ENCODE measurements at places on chromosomes 2 and 18. TPM values are rescaled to one million over a fixed set of nuclear protein-coding genes. Genes with fewer than 3 reads are reported as not detected.

Gene TEX44
- polyA plus RNA-seq, result not detected

Gene SPP2
- not detected for polyA plus RNA-seq

Gene HDLBP
- polyA plus RNA-seq, result 71.1 TPM

Gene CPLX4
- polyA plus RNA-seq, result not detected

Gene OTOF
- polyA plus RNA-seq, result 0.09 TPM

Gene SCYGR5
- polyA plus RNA-seq, result not detected

Gene SALL3
- not detected for polyA plus RNA-seq

Gene SEPTIN10
- polyA plus RNA-seq, result not detected

Gene FAP
- not detected for polyA plus RNA-seq

Gene LRRC30
- polyA plus RNA-seq, result not detected

Gene MYOM1
- polyA plus RNA-seq, result 0.88 TPM

Gene CENPA
- polyA plus RNA-seq, result not detected

- DNase-seq, result no peak
Observed at GRCh38 chr18:59006461-59007067, 133.1 kb upstream of the SEC11C start.

DNA sequence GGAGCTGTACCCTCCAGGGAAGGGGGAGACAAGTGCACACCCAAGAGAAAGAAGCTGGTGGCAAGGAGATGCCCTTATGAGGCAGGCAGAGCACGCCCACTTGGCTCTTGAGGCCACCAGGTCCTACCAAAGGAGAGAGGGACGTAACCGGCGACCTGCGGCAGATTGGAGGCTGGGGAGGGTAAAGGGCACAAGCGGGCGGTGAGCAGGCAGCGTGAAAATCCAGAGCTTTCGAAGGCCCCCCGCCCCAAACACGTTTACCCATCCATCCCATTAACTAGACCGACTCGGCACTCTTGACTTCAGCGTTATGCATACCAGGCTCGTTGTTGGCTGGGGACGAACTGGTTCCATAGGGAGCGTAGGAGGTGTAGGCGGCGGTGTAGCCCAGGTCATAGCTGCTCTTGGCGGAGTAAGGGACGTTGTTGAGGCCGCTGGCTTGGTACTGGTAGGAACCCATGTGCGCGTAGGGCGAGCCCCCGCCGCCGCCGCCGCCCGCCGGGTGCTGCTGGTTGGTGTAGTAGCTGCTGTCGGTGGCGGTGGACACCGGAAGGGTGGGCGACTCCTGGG lies 794 bp downstream of the DLX2 start:
- no peak for DNase-seq

DNA sequence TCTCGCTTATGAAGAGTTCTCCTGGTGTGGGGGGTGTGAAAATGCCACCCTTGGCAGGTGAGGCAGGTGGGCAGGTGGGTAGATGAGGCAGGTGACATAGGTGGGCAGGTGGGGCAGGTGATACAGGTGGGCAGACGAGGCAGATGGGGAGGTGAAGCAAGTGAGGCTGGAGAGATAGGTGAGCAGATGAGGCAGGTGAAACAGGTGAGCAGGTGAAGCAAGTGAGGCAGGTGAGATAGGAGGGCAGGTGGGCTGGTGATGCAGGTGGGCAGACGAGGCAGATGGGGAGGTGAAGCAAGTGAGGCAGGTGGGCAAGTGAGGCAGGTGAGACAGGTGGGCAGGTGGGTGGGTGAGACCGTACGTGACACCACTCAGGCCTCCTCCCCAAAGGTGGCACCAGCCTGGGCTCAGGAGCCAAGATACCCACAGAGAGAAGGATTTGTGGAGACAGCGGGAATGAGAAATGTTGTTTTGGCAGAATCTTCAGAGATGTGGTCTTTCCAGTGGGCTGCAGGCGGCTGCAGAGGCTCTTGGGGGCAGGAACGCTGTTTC lies 232.3 kb upstream of the MYT1L start:
- DNase-seq, result no peak

- DNase-seq, result no peak
Observed at GRCh38 chr2:118130385-118130784, 42.1 kb downstream of the INSIG2 start.

GRCh38 chr2:163580757-163581156 lies 155.1 kb downstream of the FIGN start:
- no peak for DNase-seq

DNA sequence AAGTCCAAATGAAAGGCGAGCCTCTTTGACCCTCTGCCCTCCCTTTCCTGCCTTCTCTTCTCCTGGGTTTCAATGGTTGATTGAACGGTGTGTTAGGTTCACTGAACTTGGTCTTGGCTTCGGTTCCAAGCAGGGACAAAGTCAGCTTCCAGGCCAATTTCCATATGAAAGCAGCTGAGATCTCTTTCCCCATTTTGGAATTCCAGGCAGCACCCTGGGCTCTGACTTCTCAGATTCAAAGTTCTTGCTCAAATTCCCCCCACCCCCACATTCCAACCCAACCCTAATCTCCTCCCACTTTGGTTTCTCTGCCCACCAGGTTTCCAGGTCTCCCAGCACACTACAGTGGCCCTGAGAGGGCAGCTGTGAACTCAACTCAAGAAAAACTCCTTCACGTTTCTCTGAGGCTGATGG lies 231.0 kb downstream of the INSIG2 start:
- DNase-seq, result no peak

GRCh38 chr2:209298601-209299000 lies 125.2 kb upstream of the MAP2 start:
- no peak for DNase-seq

- no peak for DNase-seq
Observed at GRCh38 chr18:8381821-8382459, 227.3 kb upstream of the RAB12 start.

- DNase-seq, result no peak
Observed at GRCh38 chr2:47277187-47277586, 122.1 kb upstream of the STPG4 start.

DNA sequence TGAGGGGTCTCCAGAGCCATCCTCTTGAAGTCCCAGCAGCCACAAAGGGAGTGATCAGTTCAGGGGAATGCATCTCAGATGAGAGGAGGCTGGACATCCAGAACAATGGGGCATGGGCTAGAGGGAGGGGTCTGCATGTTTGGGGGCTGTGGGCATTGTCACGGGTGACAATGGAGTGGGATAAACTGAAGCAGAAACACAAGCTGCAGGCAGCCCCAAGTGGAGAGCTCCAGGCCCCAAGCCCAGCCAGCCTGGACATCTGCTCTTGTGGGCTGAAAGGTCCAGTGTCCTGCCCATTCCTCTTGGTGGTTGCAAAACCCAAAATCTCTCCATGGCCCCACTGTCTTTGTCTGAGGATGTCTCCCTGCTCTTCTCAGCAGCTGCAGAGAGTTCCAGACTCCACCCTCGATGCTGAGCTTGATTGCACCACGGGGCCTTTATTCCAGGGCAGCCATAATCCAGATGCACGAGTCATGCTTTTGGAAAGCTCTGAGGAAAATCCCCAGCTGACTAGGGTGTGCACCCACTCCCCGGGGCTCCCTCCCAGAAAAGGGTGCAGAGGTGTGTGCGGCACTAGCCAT lies 149.4 kb downstream of the TNS1 start:
- DNase-seq, result no peak

DNA sequence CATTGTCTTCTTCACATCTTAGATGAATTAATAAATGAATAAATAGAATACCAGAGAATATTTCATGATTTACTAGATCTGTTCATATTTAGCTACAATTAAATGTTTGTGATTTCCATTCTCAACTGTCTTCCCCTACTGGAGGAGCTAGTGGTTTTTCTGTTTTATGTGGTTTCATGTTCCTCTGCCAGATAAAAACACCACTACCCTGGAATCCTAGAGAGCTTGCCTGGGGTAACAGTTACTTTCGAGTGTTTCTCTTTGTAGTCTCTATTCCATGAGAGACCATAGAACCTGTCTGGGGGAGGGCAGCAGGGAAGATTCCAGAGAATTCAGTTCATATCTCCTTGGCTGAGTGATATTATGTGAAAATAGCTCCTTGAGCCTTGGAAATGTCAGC lies 349.2 kb downstream of the INSIG2 start:
- no peak for DNase-seq

GRCh38 chr2:61295981-61296380 lies 134.0 kb downstream of the C2orf74 start:
- no peak for DNase-seq

GRCh38 chr2:73080321-73081131 lies 9.0 kb upstream of the SFXN5 start:
- no peak for DNase-seq

Measured in naive thymus-derived CD8-positive, alpha-beta T cell (primary cell).